ENCODE measurements at places on chromosomes 7 and 10.

DNA sequence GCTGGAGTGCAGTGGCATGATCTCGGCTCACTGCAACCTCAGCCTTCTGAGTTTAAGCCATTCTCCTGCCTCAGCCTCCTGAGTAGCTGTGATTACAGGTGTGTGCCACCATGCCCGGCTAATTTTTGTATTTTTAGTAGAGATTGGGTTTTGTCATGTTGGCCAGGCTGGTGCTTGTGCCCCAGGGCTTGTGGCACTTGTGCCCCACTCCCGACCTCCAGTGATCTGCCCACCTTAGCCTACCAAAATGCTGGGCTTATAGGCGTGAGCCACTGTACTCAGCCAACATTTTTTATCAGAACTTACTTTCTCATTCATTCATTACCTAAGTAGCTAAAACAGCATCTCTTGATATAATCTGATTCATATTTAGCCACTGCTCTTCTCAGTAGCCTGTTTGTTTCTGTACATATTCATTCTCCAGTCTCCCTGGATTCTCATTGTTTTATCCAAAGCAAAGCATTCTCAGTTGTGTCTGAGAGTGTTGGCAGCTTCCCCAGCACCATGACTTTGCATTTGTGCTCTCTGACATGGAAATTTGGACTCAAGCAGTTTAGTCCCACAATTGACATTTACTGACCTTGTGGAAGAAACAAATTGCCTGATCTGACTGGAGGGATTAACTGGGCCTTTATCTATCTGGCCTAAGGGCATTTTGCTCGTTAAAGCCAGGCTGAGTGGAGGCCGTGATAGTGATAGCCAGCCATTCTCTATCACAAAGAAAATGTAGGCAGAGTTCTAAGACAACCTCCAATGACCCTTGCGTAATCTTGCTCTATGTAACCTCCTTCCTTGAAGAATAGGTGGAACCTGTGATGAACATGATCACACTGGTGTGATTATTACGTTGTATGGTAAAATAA, 44.9 kb downstream of the AKR1B15 start:
- DNase-seq = no peak

DNA sequence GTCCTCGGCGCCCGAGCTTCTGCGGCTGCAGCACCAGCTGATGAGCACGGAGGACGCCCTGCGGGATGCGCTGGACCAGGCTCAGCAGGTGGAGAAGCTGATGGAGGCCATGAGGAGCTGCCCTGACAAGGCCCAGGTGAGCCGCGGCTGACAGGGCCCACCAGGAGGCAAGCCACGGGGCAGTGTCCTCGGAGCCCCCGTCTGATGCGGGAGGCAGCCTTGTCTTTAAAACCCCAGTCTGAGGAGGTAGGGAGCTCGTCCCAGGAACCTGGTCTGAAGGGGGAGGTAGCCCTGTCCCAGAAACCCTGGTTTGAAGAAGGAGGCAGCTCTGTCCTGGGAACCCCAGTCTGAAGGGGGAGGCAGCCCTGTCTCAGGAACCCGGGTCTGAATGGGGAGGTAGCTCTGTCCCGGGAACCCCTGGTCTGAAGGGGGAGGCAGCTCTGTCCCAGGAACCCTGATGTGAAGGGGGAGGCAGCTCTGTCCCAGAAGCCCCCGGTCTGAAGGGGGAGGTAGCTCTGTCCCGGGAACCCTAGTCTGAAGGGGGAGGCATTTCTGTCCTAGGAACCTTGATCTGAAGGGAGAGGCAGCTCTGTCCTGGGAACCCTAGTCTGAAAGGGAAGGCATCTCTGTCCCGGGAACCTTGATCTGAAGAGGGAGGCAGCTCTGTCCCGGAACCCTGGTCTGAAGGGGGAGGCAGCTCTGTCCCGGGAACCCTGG, 53.1 kb upstream of the GTF2IRD1 start:
- no peak for DNase-seq

DNA sequence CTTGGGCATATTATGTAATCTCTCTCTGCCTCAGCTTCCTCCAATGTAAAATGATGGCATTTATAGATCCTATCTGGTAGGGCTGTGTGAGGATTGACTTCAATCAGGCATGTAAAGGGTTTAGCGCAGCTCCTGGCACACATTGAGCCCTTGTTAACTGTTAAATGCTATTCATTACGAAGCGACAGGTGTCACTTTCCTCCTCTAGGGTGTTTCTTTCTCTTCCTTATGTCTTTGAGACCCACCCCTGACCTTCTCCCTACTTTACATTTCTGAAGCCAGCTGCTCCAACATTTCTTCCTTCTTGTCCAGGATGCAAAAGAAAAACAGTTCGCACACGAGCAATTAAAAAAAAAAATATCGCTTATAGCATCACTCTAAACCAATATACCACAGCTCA, 5.7 kb upstream of the R3HCC1L start:
- no peak for DNase-seq

DNA sequence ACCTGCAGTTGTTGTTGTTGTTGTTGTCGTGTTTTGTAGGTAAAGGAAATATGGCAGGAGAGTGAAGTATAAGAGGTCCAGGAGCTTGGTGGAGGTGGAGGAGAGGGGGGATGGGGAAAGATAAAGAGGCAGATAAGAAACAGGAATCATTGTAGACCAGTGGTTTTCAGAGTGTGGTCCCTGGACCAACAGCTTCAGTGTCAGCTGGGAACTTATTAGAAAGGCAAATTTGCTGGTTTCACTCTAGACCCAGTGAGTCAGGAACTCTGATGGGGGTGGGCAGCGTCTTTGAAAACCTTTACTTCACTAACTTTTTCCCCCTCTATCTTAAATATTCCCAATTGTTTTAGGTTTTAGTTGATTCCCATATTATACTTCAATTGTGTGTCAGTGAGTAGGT, 241.5 kb downstream of the AUTS2 start:
- DNase-seq = no peak

DNA sequence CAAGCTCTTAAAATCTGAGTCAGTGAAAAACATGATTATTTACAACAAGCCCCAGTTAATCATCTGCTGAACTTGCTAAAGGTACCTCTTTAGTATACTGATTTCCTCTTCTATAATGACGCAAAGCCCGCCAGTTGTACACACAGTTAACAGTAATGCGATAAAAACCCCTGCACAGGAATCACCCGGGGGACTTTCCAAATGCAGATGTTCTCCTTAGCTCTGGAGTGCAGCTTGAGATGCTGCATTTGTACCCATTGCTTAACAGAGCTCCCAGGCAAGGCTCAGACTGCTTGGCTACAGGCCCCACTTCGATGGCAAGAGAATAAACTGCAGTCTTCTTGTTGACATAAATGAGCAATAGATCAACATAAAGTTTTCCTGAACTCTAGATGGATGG, 279.6 kb upstream of the HGF start:
- no peak for DNase-seq
